ENCODE measurements at places on chromosomes 16 and 17.
A peak's percentile ranks its signal among the peaks of the same experiment; 100 is the strongest.

DNA sequence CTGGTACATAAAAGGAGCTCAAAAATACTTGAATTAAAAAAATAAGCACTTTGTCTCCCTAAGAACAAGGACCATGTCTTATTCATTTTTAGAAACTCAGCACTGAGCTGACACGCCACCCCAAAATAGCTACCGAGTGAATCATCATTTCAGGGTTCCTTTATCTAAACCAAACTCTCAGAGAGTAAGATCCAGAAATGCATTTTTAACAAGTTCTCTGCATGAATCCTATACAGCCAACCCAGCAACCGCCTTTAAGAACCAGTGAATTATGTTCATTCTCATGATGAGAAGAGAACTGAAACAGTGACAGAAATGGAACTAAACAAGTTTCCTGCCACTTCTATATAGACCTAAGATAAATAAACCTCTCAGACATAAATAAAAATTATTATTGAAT lies 8.7 kb downstream of the C16orf87 start:
- no peak for DNase-seq

DNA sequence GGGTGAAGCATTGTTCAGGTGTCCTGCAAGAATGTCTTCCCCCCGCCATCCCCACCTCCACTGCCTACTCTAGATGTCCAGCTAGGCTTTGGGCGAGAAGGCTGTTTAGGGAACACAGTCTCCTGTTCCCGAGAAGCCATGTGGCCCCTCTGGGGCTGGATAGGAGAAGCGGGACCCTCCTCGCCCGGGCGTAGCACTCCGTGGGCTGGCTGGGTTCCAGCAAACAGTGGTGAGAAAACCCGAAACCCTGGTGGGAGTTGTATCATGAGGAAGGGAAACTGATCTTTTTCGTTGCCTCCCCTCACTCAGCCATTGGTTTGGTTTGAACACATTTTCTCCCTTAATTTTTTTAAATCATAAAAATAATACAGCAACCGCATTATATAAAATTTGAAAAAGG lies 56.6 kb downstream of the IRF8 start:
- DNase-seq: no peak

GRCh38 chr16:85112364-85112763 lies at the start of gene CIBAR2:
Gene CIBAR2, minus strand, starts transcription at chr16:85112472. Its CDS starts 120 bp downstream, at chr16:85112352.
- DNase-seq: no peak

DNA sequence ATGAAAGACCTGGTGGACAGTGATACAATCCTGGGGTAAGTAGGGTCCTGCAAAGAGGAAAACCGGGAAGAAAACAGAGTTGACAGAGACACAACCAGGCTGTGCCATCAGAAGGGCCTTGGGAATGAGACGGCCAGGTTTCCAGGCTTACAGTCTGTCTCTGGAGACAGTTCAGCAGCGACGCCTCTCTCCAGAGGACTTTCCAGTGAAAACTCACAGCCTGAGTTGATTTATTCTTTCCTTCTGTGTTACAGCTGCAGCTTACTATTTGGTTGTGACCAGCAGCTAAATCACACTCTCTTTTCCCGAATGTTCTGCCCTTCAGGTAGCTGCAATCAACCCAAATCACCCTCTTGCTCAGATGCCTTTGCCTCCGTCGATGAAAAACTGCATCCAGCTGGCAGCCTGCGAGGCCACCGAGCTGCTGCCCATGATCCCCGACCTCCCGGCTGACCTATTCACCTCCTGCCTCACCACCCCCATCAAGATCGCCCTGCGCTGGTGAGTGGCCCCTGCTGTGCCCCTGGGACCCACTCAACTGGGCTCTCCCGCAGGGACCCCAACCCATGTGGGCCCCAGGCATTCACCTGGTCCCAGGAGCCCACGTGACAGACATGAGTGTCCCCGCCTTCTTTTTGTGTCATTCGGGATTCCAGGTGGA lies 209.2 kb downstream of the RPTOR start:
- DNase-seq: no peak

- peak; percentile 45 for DNase-seq
These were observed 7.8 kb upstream of the RNF213 start for GRCh38 chr17:80252871-80253270.

DNA sequence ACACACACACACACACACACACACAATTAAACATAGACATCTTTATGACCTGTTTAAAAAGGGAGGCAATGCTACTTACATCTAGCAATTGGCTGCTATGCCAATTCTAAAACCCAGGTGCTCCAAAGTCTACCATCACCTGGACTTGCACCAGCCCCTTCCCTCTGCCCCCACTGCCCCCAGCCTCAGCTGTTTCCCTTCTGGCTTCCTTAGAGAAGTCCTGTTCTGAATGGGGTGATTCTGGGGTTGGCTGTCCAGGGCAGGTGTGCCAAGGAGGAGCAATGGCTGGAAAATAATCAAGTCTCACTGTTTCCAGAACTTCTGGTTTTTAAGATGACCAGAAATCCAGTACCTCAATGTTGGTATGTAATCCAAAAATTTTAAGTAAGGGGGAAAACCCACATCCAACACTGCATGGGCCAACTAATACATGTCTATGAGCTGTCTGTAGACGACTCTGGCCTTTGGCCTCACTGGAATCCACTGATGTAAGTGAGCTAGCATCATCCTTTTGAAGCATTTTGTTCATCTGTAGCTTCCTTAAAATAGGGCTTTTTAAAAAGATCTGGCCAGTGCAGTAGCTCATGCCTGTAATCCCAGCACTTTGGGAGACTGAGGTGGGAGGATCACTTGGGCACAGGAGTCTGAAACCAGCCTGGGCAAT lies 2.1 kb downstream of the IFT20 start:
- no peak for DNase-seq

DNA sequence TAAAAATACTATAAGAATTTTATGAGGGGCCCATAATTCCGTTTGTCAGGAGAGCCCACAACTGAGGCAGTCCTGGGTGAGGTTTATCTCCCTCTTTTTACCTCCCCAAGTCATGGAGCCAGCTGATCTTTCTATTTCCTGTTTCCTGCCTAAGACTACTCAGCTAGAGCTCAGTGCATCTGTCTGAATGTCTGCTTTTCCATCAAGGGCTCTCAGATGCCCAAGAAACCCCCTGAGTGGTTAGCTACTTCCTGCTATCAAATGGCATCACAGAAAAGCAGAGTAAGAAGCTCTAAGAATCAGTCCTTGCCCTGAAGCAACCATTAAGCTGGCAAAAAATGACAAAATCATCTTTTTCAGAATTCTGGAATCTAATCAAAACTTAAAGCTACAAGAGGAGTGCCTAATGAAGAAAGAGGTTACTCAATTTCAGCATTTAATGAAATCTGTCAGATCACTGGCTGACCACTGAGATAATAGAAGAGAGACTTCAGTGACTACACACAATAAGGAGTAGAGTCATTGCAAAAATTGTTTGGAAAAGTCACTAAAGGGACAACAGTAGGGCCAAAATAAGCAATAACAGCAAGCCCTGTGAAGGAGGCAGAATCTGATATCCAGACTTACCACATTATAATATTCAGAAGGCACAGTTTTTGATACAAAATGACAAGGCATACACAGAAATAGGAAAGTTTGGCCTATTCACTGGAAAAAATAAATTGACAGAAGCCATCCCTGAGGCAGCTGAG lies 150.1 kb downstream of the CYB561 start:
- no peak for DNase-seq

DNA sequence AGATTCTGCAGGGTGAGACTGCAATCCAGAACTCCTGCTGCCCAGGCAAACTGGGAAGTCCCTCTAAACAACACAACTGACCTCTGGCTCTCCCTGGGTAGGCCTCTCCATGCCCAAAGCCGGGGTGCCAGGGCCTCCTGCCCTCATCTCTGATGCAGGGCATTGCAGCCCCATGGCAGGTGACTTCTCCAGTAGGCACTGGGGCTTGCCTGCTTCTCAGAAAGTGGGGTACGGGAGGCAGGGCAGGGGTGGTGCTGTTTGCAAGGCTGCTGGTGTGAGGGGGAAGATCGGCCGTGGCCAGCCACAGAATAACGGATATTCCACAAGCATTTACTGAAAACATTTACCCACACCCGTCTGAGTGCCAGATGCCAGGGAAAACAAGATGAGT lies 4.1 kb upstream of the GPRC5C start:
- DNase-seq: no peak

- no peak for DNase-seq
These were observed 2.4 kb downstream of the MATCAP1 start for GRCh38 chr16:67181346-67181745.

All from erythroblast (primary cell).